H7 (cell line): ENCODE measurements at places on chromosomes 5 and 9. TPM values are rescaled to one million over a fixed set of nuclear protein-coding genes. Genes with fewer than 3 reads are reported as not detected.

DNA sequence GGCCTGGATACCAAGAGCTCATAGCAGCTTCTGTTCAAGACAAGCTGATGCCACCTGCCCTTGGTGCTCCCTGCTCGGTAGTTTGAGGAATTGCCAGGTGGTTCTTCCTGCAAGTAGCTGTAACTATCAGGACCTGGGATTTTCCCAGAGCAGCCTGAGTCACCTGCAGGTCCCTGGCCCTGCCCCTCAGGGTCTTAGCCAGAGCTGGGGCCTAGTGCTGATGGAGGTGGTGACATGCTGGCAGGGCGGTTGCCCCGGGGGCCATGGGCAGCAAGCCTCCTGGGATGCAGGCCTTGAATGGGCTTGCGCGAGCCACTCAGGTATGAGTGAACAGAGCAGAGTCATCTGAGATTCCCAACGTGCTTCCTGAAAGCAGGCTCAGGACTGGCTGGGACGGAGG lies 262.3 kb downstream of the HSPA4 start:
- no peak for DNase-seq

GRCh38 chr5:36670548-36670947 lies 64.1 kb downstream of the SLC1A3 start:
- no peak for DNase-seq

DNA sequence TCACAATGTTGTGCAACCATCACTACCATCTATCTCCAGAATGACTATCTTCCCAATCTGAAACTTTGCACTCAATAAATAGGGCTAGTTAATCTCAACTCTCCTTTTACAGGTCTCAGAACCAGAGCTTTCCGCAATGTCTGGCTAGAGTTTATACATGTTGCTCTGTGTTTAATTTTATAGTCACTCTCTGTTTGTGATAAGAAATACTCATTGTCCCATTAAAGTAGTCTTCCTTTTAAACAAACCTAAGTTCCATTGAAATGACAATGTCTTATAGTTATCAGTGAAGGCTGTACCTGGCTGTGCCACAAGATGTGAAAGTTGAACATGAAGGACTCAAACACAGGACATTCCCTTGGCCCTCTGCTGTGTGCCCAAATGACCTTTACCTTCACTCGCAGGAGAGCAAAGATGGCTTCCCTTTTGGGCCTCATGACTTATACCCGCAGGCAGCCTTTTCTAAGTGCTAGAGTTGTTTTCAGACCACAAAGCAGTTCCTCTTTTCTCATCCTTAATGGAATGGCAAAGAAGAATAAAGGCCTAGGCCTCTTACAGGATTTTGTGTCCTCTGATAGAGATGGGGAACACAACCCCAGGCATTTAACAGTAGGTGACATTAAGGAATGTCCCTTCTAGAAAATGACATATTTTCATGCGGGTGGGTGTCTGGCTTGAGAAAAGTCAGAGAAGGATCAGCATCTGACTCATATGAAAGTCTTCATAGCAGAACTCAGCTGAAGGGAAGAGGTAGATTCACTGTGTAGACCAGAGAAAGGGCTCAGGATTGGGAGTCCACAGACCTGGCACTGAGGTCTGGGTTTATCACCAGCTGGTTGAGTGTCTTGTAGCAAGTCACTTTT lies 69.6 kb upstream of the ATP10B start:
- no peak for DNase-seq

MCTP1 gene
- 0.41 and 1.0 TPM in 2 replicates for total RNA-seq

GRCh38 chr5:138538943-138539627 lies 4.0 kb downstream of the ETF1 start:
- no peak for DNase-seq

DNA sequence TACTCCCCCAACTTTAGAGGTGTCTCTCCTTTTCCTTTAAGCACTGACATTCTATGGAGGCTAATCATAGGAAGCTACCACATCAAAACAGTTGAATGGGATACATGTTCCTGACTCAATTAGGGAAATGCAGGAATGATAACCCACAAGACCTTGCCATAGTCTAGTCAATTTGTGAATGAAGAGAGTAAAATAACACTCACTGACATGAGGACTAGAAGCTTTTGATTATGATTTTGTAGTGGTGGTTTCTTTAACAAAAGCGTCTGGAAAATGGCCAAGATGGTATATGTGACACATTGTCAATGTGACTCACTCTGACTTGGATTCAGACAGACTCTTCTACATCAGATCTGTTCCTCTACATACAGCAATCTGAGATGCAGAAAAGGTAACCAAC lies 13.7 kb upstream of the PRELID2 start:
- no peak for DNase-seq

- DNase-seq = no peak
Measured at GRCh38 chr5:129656952-129657351, 90.9 kb upstream of the MINAR2 start.

CCL27 gene
- 0.10 and 0.41 TPM in 2 replicates for total RNA-seq

C8G gene
- total RNA-seq = not detected in 2 replicates

C6 gene
- not detected in 2 replicates for total RNA-seq
